Epithelial cell of esophagus (primary cell): ENCODE measurements at places on chromosomes 12 and 14.

DNA sequence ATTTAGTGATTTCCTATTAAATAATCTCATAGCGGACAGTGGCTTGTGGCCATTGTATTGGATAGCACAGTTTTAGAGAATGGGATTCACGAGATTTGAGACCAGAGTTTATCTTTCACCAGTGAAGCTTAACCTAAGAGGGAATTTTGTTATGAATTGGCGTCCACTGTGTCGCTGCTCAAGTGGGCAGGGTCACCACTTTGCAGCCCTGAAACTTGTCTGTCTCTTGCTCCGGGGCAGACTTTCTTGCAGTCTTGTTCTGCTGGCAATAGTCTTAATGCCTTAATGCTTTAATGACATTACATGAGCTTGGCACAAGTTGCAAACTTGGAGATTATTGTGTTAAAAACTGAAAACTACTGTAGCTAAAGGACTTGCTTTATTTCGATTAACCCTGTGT lies 72.8 kb upstream of the PPM1H start:
- DNase-seq: no peak

- DNase-seq: no peak
These were observed 37.0 kb upstream of the PPM1H start for GRCh38 chr12:62971769-62972525.

GRCh38 chr12:103318566-103318965 lies 177.2 kb downstream of the C12orf42 start:
- DNase-seq: no peak

DNA sequence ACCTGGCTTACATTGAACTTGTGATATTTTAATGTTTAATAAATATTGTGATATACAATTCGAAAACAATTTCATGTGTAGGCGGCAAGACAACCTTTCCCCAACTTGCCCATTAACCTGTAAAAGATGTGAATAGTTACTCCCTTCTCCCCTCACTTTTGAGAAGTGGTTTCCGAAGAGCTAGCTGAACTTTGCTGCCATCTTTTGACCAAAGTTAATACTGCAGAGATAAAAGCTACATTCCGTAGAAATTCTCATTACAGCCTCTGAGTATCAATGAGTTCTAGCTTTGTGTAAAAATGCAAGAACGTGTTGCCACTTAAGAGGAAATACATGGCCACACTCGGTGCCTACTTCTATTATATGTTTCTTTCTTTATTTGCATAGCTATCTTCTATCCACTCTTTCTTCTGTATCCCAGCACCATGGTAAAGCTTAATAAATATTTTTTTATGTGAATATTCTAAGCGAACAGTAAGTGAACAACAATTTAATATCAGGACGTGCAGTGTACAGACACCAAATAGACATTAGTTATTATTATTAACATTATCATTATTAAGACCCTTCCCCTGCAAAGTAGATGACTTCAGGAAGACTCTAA lies 105.1 kb upstream of the TMEM260 start:
- DNase-seq: peak; percentile 43

DNA sequence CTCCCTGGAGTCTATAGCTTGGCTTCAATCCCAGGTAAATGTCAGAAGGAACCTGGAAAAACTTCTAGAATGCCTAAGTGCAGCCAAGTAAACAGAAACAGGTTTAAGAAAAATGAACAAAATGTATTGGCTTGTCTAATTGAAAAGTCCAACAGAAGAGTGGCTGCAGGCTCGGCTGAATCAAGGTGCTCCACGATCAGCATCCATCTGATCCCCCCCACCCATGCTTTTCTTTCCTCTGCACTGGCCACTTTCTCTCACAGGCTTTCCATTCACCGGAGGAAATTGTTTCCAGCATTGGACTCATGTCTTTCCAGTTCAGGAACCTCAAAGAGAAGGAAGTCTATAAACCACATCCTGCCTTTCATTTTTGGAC lies 42.0 kb upstream of the C14orf180 start:
- no peak for DNase-seq

DNA sequence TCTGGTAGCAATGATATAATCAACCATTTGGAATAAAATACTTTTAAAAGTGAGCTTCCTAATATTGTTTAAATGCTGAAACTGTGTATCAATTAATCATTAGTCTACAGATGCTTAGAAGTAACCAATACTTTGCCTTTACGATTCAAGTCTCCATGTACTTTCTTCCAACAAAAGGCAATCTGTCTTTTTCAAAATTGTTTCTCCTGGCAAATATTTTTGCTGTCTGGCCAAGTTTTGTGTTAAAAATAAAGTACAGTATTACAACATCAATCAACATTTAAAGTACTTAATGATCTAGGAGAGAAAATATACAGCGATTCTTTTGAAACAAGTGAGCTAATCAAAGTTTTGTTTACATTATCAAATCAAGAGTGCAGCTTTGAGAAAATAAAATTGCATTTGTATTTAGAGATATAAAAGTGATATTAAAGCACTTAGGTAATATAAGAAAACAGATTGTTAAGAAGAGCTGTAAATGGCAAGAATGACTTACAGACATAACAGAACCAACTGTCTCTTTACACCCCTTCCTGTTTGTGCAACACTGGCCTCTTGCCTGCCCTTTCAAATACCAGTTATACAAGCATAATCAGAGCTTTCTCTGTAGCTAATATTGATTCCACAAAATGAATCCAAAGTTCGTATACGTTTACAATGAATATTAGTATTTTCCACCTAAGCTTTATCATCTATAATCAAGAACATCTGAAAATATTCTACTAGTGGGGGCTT lies 38.2 kb upstream of the FBLN5 start:
- DNase-seq: peak; percentile 28

DNA sequence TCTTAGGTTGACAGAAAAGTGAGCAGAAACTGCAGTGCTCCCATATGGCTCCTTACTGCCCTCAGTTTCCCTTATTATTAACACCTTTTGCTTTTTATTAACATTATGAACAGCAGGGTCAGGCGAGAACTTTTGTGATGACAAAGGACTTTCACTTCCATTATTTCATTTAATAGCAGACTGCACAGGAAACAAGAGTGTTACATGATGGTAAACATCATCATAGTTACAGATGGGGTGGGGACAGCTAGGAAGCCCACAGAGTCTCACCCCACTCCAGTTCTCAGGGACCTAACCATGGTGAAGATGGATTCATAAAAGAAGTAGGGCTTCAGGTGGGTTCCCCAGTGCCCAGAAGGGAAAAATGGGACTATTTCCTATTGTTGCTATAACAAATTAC lies 110.1 kb upstream of the PELI2 start:
- no peak for DNase-seq

DNA sequence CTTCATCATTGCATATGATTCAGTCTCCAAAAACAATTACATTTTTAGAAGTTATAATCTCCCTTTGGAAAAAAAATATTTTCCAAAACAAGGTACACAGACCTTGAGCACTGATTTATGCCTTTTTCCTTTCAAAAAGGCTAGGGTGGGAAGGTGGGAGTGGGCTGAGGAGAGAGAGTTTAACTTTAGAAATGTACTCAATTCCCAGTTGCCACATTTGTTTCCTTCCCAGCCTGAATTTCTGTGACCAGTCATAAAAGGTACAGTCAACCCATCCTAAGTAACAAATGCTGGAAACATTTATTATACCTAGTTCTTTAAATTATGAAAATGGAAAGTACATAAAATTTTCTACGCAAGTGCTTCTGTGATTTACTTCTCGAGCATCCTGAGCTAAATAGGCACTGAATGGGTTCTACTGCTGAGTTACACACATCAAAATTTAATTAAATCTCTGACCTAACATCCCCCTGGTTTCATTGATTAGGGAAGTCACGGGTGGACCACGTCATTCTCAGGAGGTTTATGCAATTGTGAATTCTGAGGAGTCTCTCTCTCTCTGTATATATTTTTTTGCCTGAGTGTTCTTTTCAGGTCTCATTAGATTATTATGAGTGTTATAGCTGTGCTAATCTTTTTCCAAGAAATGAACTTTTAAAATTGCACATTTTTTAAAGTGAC lies 371.8 kb downstream of the BTG1 start:
- DNase-seq: no peak

DNA sequence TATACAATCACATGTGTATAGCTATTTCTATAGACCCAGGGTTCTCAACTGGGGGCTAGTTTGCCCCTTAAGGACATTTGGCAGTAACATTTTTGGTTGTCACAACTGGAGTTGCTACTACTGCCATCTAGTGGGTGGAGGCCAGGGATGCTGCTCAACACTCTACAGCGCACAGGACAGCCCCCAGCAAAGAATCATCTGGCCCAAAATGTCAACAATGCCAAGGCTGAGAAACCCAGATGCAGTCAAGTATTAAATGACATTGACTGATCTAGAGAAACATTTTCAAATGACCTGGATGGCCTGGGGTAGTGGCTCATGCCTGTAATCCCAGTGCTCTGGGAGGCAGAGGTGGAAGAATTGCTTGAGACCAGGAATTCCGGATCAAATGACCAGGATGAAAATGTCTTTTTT lies 5.8 kb downstream of the WSB2 start:
- DNase-seq: peak; percentile 56

- peak; percentile 61 for DNase-seq
These were observed 23.3 kb upstream of the CCER1 start for GRCh38 chr12:90978117-90978770.

- no peak for DNase-seq
These were observed 120.5 kb downstream of the GCH1 start for GRCh38 chr14:54781961-54782750.
